ENCODE measurements at places on chromosomes 5 and 9. TPM values are rescaled to one million over a fixed set of nuclear protein-coding genes. Genes with fewer than 3 reads are reported as not detected.

- no peak for ATAC-seq
Observed at GRCh38 chr5:76341651-76342334, 61.3 kb upstream of the IQGAP2 start.

DNA sequence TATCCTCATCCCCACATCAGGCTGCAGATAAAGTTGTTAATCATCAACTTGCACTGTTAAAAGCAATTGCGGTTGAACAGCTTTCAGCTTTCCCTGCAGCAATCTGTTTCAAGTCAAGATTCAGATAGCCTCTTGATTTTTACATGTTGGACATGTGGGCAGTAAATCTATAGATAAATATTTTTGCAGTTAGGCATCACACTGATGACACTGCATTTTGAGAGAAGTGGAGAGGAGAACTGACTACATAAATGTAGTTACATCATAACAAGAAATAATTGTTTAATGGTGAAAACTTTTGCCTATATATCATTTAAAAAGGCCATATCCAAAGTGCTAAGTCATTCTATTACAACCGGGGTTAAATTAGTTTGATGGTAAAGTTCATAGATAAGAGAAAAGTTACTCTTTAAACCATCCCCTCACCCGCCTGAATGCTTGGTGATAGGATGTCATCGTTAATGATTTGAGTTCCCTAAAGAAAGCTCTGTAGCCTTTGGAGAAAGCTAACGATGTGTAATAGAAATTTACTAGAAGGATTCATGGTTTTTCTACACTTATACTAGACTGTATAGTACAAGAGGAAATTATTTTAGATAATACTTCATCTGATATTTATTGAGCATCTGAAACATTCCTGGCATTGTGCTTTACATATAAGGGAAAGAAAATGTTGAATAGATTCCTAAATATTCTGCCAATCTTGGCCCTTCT lies 30.8 kb upstream of the ALDH1A1 start:
- no peak for ATAC-seq

GRCh38 chr5:173873306-173873922 lies 14.7 kb upstream of the CPEB4 start:
- no peak for ATAC-seq

GRCh38 chr5:121429761-121430160 lies 421.9 kb upstream of the FTMT start:
- no peak for ATAC-seq

DNA sequence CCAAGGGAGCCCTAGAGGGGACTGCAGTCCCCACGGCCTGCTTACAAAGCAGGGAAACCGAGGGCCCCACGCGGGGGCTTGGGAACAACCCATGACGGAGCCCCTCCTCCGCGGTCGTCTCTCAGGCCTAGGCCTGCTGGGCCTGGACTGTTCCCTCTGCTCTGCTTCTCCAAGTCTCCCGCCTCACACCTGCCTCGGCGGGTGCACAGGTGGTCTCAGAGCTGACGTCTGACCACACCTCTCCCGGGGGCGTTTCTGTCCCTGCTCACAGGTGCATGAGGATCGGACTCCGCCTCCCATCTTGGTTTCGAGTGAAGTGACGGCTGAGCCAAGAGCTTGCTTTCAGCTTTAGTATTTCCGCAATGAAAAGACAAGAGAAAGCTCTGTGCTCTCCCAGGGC lies 72.1 kb downstream of the MRPL36 start:
- no peak for ATAC-seq

DNA sequence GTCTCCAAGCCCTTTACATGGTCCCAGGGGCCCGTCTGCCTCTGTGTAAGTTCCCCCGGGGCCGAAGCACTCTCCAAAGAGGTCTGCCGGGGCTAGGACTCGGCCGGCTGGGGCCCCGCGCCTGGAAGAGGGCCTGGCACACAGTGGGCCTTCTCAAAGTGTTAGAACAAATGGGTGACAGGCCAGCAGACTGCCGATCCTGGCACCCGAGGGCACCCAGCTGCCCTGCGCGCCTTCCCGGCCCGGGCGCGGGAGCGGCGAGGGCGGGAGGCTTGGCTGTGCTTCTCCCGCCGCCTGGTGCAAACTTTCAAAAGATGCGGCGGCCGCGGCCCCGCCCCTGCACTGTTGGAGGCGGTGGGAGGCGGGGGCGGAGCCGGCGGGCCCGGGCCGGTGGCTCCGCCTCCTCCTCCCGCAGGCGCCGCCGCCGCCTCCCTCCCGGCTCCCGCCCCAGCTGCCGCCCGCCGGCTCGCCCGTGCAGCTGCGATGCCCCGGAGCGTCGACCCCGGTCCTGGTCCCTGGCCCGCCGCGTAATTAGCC lies at the start of gene NEURL1B:
NEURL1B (plus strand) TSS at position 442 of the 537 bp plus-strand sequence. CDS start 144 bp downstream, outside the sequence.
- ATAC-seq, result peak; percentile 79

DNA sequence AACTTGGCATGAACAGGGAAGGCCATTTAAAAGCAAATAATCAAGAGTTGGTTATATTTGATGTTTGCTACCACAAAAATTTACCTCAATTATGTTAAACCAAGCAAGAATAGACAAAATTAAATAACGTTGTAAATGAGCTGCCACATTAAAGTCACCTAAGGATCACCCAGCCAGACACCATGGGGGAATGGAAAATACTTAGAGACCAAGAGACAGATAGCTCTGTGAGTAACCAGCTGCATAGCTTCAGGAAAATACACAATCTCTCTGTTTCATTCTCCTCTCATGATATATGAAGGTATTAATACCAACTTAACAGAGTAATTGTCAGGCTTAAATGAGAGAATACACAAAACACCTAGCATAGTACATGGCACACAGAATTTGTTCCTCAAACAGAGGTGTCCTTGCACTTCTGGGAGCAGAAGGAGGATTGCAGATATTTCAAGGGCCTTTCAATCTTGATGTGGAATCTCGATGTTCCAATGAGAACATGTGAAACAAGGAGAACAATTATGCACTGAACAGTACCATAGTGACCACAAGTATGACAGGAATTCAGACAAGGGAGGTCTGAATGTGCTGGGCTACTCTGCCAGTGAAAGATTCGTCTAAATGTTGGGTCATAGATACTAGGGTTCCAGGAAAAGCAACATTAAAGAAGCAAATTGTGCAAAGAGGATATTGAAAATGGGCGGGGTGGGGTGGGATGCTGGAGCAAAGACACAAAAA lies 18.6 kb downstream of the JAKMIP2 start:
- ATAC-seq, result no peak

DNA sequence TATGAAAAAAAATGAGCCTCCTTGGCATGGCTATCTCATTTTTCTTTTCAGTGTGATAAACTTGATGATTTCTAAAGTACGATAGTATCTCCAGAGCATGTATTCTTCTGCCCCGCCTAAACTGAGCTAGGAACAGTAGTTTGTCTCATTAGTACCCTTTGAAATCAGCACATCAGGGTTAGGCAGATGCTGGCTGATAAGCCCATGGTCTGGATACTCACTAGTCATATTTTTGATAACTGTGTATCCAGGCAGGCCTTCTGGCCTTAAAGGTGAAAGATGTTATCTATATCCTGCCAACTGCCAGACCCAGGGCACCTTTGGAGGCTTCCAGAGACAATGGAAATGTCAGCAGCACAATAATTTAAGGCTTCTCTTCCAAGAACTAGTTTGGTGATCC lies 103.8 kb downstream of the GIN1 start:
- no peak for ATAC-seq

- no peak for ATAC-seq
Observed at GRCh38 chr5:171614511-171614910, 171.1 kb upstream of the SMIM23 start.

- ATAC-seq, result no peak
Observed at GRCh38 chr5:37189355-37189754, 59.8 kb downstream of the CPLANE1 start.

PCDHB13 gene
- total RNA-seq, result 0.08 TPM

CCL21 gene
- total RNA-seq, result not detected

DNA sequence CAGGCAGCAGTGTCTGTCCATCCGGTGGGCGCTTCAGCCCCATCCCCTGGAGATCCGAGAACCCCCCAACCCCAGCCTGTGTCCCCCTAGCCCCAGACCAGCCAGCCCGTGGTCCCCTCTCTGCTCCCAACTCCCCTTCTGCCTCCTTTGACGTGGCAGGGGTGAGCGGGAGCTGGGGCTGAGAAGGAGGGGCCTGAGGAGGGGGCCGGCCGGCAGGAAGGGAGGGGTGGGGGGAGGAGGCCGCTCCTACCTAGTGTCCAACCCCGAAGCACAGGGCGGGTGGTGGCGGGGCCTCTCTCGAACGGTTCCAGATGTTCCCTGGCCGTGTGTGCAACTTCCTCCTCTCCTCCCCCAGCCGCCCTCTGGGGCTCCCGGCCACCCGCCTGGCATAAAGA lies 31.0 kb downstream of the GOLGA2 start:
- ATAC-seq, result no peak

PHYHD1 gene
- not detected for total RNA-seq

- no peak for ATAC-seq
Observed at GRCh38 chr5:8399471-8399870, 530.5 kb downstream of the MTRR start.

TAF11L10 gene
- total RNA-seq, result not detected

ADAMTS6 gene
- total RNA-seq, result 1.4 TPM

DNA sequence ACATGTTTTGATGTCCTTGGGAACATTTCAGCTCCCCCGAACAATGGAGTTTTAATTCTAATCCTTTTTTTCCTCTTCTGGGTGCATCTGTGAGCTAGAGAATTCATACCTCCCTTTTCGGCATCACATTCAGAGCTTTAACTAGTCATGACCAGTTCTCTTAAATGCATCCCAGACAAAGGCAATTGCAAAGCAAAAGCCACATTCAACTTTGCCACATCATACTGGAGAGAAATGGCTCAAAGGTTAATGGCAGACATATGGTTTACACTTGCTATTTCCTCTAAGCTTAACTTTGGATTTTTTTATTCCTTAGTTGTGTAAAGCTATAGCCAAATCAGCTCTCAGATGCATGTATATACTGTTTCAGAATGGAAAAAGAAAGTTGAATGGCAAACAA lies 153.3 kb downstream of the ESM1 start:
- ATAC-seq, result no peak

ARAP3 gene
- total RNA-seq, result 19.6 TPM

- ATAC-seq, result no peak
Observed at GRCh38 chr9:82726424-82727276, 336.3 kb downstream of the RASEF start.

DNA sequence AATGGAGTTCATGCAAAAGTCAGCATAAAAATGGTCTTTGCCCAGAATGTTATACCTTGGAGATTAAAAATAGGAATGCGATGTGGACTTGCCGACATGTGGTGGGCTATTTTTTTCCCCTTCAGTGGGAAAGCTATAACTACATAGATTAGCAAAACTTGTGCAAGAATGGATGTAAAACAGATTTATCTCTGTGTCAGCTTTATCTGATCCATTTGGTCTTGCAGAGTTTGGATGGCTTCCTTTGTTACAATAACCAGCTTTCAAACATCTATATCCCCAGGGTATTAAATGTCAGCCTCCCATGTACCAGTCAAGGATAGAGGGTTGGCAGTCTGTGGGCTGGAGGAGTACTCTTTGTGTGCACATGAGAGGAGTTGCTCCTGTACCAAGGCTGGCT lies 284.9 kb downstream of the TMEM38B start:
- ATAC-seq, result no peak

DNA sequence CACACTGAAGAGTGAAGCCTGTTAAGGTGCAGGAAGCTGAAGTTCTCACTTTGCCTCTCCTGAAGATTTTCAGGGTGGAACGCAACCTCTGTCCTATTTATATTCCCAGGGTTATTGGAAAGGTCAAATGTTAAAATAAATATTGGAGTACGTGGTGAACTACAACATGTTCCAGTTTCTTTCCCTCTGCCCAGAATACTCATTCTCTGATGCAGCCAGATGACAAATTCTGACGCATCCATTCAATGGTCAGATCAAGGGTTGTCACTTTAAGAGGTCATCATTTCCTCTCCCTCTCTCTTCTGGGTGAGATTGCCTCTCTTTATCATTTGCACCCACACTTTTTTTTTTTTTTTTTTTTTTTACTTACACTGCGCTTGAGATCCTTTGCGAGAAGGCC lies 277.1 kb downstream of the BRINP1 start:
- no peak for ATAC-seq

GRCh38 chr9:124420991-124421543 lies 5.8 kb upstream of the PSMB7 start:
- no peak for ATAC-seq

SLC36A2 gene
- total RNA-seq, result not detected

DNA sequence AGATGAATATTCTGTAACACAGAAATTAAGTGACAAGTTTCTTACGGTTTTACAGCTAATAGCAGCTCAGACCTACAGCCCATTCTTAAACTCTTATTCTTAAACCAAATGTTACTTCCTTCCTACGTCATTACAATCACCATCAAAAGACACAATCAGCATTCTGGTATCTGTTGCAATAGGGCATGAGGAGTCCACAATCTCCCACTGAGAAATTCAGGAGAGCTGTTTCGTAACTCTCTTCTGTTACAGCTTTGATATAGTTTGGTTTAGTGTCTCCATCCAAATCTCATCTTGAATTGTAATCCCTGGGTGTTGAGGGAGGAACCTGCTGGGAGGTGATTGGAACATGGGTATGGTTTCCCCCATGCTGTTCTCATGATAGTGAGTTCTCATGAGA lies 163.4 kb downstream of the GAS1 start:
- no peak for ATAC-seq

GRCh38 chr9:2465921-2466460 lies 155.6 kb upstream of the VLDLR start:
- ATAC-seq, result peak; percentile 97

DNA sequence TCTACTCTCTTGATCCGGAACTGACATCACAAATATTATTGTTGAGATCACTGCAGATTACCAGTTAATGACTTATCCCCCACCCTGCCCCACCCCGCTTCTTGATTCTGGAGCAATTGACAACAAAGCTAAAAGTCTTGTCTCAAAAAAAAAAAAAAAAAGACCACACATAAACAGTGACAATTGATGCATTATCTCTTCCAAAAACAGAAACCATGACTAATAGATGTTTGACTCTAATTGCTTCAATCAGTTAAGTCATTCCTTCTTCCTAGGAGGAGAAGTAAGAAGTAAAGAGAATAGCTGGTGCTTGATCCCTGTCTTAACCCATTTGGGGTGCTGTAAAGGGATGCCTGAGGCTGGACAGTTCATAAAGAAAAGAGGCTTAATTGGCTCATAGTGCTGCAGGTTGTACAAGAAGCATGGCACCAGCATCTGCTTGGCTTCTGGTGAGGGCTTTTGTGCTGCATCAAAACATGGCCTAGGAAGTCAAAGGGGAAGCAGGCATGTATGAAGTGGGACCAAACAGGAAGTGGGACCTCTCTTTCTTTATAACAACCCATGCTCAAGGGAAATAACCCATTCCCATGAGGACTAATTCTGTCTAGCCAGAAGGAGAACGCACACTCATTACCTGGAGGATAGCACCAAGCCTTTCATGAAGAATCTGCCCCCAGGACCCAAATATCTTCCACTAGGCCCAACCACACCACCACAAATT lies 158.7 kb downstream of the TMEM167A start:
- no peak for ATAC-seq

GRCh38 chr5:40483316-40483715 lies 196.4 kb upstream of the PTGER4 start:
- ATAC-seq, result no peak

DNA sequence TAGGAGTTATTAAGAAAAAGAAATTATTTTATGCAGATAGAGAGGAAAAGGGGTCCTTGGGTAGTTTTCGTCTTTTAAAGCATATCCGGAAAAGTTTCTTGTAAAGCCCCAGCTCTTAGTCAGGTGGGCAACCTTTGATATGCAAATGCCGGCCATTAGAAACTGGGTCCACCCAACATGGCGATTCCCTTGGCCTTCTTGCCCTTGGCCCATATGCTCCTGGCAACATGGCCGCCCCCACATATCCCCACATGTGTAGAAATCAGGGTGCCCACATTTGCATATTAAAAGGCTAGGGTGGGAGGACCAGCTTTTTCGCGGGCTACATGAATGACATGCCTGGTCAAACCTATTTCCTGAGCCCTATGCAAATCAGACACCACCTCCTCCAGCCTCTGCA lies 73.3 kb downstream of the FREM1 start:
- ATAC-seq, result no peak
